Activated T-cell treated with anti-CD3 and anti-CD28 coated beads, Interleukin-2, amount 50 U/mL, for 48 hours (primary cell): ENCODE measurements at places on chromosomes 5 and 9.

- no peak for DNase-seq
Measured at GRCh38 chr5:112690605-112691338, 46.9 kb upstream of the APC start.

DNA sequence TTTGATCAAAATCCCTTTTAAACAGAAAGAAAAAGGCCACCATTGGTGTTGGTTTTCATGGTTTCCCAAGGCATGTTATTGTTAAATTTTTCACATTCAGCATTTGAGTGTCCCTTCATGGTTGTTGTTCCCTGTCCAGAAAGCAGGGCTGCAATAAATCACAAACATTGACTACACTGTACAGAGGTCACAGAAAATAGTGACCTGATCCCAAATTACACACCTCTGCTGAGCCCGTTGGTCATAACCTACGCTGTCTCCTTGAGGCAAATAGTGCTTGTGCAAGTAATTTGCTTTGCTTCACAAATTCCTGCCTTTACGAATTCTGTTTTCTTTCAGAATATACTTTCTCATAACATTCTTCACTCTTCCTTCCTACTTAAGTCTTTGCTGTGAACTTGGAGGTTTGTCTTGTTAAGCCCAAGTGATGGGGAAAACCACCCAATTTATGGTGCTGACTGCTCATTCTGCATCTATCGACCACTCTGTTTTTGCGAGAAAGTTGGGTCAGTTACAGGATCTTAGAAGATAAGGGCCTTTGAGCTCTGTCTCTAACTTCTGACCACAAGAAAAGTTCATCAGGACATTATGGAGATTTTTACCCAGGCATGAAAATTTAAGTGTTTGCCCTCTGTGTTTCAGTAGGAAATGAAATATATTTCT is 16.0 kb downstream of the PIK3R1 start:
- DNase-seq: no peak

DNA sequence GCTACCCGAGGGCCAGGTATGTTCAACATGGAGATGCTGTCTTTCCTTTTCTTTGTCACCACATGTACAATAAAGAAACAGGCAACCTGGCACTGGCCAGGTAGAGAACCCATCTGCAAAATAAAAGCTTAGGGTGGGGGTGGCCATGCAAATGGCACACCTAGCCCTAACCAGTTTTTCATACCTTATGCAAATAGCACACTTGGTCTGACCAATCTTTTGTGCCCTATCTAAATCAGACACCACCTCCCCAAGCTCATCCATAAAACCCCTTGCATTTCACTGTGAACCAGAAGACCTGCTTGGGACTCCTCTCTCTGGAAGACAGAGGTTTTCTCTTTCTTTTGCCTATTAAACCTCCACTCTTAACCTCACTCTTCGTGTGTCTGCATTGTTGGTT is 33.9 kb downstream of the JAKMIP2 start:
- no peak for DNase-seq

- DNase-seq: no peak
Measured at GRCh38 chr5:78064941-78065472, 229.5 kb downstream of the AP3B1 start.

GRCh38 chr9:38333047-38333446 is 59.5 kb upstream of the ALDH1B1 start:
- no peak for DNase-seq

GRCh38 chr5:64682608-64683007 is 7.7 kb upstream of the SHISAL2B start:
- no peak for DNase-seq

DNA sequence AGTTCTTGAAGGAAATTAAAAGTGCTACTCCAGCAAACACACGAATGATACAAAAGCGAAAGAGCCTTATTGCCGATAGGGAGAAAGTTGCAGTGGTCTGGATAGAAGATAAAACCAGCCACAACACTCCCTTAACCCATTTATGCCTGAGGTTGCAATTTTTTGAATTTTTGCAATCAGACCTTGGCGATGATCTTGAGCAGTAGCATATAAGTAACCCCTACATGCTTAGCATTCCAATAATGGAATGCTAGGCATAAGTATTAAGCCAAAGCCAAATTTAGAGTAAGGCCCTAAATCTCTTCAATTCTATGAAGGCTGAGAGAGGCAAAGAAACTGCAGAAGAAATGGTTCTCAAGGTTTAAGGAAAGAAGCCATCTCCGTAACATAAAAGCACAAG is 153.5 kb downstream of the SLC28A3 start:
- no peak for DNase-seq

DNA sequence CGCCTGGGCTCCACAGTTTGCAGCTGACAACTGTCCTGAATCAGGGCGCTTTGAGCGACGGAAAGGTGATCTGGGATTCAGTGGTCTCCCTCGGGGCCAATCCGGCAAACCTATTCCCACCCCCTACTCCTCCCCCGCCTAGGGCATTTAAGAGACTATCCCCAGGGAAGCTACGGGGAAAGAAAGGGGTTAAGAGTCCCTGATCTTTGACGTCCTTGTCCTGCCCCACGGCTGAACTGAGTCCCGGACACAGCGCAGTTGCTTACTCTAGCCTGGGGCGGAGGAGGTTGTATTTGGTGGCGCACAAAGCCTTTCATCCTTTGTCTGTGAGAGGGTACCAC is 3.4 kb downstream of the RORB start:
- no peak for DNase-seq

- DNase-seq: no peak
Measured at GRCh38 chr9:7500521-7500920, 299.1 kb downstream of the DMAC1 start.

DNA sequence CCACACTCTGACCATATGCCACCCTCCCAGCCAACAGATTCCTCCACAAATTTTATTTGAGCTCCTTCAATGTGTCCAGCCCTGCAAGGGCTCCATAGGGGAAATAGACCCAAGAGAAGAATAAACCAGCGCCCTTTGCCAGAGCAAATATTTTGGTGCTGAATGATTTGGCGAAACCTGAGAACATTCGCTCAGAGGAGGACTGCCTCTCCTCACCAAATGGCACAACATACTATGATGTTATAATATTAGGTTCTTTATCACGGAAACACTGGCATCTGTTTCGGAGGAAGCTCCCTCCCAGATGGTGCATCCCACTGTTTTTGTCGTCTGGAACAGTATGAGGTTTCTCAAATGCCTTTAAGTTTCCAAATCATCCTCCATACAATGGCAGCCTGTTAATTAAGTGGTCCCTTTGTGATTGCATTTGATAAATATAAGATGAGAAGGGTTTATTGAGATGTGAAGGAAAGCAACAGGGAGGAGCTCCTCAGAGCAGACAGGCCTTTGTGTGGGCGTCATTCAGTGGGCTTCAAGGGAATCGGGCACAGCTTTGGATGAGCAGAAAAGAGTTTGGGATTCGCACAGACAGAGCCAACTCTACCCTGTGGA is 139.1 kb upstream of the ADRA1B start:
- no peak for DNase-seq

DNA sequence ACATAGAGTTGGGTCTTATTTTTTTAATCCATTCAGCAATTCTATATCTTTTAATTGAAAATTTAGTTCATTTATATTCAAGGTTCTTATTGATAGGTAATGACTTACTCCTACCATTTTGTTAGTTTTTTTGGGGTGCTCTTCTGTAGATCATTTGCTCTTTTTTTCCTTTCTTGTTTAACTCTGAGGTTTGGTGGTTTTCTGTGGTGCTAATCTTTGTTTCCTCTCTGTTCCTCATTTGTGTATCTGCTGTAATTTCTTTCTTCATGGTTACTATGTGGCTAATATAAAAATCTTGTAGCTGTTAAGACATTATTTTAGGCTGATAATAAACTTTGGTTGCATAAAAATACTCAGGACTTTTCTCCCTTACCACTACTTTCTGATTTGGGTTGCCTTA is 181.6 kb upstream of the DMRTA1 start:
- DNase-seq: no peak

DNA sequence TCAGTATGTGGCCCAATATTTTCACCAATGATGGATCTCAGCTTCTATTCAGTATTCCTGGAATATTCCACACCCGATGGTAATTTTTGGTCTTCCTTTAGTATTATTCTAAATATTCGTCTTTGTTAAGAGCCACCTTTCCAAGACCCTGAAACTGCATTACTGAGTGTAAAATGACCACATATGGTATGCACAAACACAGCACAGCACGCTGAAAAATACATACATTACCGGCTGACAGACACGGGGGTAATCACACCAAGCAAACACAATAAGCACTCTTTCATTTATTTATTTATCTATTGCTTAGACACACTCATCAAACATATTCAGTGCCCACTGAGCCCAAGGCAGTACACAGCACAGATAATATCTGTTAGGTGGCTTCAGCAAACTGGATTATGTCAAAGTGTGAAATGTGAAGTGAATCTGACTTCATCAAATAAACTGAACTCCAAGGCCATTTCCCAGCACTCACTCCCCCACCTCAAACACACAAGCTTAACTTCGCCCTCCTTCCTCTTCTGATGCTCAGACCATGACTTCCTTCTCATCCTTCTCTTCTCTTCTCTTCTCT is 1637.8 kb upstream of the C9orf72 start:
- no peak for DNase-seq

DNA sequence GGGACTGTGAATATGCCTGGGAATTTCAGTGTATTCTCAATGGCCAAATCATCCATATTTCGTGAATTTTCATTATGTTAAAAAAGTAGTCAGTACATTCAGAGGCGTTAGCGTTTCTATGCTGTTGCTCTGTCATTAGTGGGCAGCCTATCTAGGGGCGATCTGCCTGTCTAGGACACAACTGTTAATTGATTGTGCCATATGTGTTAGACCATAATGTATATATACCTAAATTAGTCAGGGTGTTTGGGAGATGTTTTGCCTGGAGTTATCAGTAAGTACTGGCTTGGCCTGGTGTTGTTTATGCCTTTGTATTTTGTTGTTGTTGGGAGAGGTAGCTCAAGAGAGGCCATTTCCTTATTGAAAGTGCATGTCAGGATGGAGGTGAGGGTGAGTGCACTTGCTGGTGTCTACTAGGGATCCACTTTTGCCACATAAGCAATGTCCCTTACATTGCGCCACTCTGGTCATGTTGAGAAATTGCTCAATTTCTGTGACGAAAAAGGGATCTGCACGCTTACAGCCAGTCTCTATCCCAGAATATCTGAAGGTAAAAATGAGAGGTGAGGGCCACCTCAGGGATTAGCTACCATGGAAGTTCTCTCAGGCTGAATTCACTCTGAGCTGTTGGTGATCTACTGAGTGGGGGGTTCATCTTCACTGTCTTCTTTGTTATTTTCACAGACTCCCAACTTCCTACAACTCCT is 123.3 kb downstream of the ST8SIA4 start:
- DNase-seq: no peak

- no peak for DNase-seq
Measured at GRCh38 chr9:116504893-116505480, 182.1 kb upstream of the TRIM32 start.

- DNase-seq: no peak
Measured at GRCh38 chr5:64688965-64689364, 1.3 kb upstream of the SHISAL2B start.

DNA sequence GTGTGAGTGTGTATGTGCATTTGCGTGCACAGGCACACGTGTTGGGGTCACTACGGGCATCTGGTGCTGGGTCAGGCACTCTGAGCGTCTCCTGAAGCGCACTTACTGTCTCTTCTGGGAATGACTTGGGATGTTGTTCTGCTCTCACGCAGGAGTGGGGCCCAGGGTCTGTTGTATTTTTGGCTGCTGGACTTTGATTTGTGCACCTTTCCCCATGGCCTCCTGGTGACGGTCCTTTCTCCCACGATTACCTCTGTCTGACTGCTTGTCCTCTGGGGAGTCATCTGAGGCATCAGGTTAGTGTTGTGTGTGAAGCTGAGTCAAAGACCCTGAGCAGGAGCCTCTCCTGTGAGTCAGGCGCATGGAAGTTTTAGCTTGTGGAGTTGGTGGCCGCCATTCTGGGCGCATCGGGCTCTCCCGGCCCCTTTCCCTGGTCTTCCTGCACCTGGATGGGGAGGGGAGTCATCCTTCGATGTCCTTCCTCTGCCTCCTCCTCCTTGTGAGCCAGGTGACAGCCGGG is 62.1 kb downstream of the RXRA start:
- no peak for DNase-seq
